HTR-8/SVneo (cell line): ENCODE measurements at places on chromosomes 7 and 10.

- no peak for DNase-seq
These were observed at the start of gene COL28A1 for GRCh38 chr7:7535691-7536090. COL28A1 (minus strand) TSS chr7:7535873; CDS start chr7:7532875, 2,998 bp downstream.

GRCh38 chr10:93493162-93493561, 3.2 kb upstream of the CEP55 start:
- DNase-seq, result no peak

- no peak for DNase-seq
These were observed 111.6 kb downstream of the FAM53B start for GRCh38 chr10:124632566-124632965.

- DNase-seq, result peak; percentile 69
These were observed 2.6 kb downstream of the ANKRD2 start for GRCh38 chr10:97575127-97575668.

DNA sequence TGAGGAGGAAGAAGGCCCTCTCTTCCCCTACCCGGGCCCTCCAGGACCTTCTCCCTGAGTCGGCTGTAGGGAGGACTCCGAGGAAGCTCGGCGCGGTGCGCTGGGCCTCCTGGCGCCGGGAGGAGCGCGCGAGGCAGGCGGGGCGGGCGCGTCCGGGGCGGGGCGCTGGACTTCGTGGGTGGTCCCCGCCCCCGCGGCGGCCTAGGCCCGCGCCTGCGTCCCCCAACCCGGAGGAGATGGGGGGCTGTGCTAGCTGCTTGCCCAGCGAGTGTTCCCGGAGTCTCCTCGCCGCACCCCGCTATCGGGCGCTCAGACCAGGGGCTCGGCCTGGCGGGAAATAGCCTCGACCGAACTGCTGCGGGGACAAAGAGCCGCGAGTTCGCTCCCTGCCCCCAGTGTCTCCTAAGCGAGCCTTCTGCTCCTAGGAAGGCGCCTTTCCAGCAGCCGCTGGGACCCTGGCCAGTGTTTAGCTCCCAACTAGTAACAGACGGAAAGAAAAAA, 19.2 kb upstream of the SMO start:
- no peak for DNase-seq

DNA sequence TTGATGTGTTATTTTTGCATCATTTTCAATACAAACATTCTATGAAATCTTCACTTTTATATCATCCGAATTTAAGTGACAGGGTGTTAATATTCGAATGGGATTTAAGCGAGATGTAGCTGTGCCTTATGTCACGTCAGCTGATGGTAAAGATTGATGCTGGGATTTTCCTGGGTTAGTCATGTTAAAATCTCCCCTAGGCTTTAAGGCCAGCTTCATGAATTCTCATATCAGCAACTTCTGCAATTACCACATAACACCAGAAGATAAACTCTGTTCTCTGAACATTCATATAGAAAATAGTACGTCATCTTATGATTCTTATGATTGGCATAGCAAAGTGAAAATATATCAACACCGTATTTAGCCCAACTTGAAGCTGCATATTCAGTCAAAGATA, 669.2 kb downstream of the PCDH15 start:
- no peak for DNase-seq

- no peak for DNase-seq
These were observed 292.9 kb upstream of the PITRM1 start for GRCh38 chr10:3465406-3465891.

GRCh38 chr7:98354511-98355249, 46.2 kb downstream of the BAIAP2L1 start:
- peak; percentile 63 for DNase-seq

DNA sequence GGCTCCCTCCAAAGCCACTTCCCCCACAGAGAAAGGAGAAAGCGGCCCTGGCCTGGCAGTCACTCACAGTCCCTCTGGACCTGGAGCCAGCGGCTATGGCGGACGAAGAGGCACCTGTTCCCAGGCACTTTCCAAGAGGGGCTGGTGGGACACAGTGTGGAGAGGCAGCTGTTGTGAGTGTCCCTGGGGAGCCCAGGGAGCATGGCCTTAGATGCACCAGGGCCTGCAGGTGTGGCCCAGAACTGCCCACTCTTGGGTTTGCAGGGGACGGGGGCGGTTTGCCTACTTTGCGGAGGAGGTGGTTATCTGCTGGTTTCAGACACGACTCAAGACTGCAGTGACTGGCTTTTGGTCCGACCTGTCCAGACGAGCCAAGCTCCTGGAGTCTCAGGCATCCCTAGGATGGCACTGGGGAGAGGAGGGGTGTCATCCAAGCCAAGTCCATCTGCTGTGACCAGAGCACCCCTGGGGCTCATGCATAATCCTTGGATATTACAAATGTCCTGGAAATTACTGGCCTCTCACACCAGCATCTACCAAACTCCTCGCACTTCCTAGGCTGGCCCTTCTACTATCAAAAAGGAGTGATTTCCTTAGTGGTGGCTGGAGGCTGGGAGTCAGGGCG, 18.4 kb downstream of the CTBP2 start:
- DNase-seq, result no peak

DNA sequence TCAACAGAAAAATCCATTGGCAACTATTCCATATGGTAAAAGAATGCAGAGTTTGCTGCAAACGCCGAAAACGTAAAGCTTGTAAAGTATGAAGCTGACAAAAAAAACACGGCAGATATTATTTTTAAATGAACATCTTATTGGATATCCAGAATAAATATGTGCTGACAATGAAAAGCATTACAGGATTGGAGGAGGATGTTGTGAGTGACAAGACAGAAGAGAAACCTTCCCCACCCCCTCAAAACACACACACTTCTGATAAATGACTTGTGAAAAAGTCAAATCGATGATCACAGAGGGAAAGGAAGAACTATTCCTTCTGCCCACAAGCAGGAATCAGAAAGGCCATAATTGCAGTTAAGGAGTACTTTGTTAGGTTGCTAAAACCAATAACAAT, 14.6 kb downstream of the FAM131B start:
- DNase-seq, result no peak

DNA sequence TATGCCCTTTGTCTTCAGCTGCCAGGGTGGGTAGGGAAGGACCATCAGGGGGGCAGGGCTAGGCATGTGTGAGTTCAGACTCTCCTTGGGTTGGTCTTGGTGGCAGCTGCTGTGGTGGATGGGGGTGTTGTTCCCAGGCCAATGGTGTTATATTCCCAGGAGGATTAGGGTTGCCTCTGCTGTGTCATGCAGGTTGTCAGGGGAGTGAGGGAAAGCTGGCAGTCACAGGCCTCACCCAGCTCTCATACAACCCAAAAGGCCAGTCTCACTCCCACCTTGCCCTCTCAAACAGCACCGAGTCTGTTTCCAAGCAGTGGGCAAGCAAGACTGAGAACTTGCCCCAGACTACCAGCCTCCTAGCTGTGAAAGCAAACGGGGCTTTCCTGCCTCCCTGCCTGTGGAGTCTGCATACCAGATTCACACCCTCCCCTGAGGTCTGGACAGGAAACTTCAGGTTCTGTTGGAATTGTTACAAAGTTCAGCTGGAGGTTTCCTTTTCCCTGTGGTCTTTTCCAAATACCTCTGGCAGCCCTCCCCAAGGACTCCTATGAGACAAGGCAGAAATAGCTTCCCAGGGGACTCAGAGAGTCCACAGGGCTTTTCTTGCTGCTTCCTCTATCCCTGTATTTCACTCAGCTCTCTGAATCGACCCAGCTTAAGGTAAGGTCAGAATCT, 1.4 kb downstream of the HYAL4 start:
- DNase-seq, result no peak

DNA sequence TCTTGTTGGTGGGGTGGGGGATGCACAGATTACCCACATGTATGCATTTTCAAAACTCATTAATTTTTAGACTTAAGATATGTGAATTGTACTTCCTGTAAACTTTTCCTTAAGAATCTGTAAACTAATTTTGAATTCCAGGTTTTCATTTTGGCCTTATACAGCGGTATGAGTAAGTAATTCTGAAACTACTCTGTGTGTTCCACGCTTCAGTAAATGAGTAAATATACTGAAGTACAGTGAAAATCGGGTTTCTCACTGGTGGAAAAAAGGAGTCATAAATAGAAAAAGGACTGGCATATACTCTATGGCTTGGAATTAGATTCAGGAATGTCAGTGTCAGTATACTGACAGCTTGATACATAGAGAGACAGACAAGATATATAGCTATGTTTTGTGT, 72.8 kb downstream of the CTTNBP2 start:
- no peak for DNase-seq

- no peak for DNase-seq
These were observed 138.3 kb downstream of the EGFR start for GRCh38 chr7:55156919-55157763.

- DNase-seq, result no peak
These were observed 16.6 kb upstream of the ITIH2 start for GRCh38 chr10:7686351-7687171.

DNA sequence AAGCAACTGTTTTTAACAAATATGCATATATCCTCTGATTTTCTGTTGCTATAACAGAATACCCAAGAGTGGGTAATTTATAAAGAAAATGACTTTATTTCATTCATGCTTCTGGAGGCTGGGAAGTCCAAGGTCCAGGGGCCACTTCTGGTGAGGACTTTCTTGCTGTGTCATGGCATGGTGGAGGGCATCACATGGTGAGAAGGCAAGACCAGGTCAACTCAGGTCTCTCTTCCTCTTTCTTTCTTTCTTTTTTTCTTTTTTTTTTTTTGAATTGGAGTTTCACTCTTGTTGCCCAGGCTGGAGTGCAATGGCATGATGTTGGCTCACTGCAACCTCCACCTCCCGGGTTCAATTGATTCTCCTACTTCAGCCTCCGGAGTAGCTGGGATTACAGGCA, 303.0 kb upstream of the C7orf33 start:
- no peak for DNase-seq

- DNase-seq, result no peak
These were observed 23.0 kb downstream of the GHRHR start for GRCh38 chr7:30986738-30987137.

DNA sequence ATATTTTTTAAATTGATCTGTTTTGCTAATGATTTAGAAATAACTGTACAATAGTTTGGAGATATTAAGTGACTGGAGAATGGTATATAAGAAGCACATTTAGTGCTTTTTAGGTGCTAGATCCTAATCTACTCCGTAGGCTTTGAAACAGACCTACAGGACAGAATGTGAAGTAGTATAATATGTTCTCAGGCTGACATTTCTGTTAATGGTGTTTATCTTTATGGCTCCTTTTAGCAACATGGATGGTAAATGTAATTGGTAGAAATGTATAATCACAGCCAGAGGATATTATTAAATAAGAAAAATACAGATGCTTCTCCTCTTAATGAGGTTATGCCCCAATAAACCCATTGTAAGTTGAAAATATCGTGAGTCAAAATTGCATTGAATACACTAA, 30.6 kb upstream of the CCDC7 start:
- DNase-seq, result no peak

GRCh38 chr10:4006051-4006450, 221.0 kb upstream of the KLF6 start:
- DNase-seq, result no peak

GRCh38 chr10:11144626-11145494, 127.2 kb downstream of the CELF2 start:
- no peak for DNase-seq

DNA sequence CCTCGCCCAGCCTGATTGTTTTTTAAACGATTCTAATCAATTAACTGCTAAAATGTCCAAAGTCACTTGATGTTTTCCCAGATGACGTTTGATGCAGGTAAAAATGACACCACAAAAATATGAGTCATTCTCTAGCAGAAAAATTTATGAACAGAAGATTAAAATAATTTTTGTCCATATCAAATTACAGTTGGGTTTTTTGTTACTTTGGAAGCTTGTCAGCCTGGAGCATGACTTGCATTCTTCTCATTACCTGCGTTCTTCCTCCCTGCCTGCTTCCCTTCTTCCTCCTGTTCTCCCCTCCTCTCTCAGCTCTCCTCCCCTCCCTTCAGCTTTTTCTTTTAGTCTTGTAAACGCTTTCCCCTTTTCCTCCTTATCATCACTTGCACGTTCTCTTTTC, 18.7 kb downstream of the IL15RA start:
- DNase-seq, result no peak

DNA sequence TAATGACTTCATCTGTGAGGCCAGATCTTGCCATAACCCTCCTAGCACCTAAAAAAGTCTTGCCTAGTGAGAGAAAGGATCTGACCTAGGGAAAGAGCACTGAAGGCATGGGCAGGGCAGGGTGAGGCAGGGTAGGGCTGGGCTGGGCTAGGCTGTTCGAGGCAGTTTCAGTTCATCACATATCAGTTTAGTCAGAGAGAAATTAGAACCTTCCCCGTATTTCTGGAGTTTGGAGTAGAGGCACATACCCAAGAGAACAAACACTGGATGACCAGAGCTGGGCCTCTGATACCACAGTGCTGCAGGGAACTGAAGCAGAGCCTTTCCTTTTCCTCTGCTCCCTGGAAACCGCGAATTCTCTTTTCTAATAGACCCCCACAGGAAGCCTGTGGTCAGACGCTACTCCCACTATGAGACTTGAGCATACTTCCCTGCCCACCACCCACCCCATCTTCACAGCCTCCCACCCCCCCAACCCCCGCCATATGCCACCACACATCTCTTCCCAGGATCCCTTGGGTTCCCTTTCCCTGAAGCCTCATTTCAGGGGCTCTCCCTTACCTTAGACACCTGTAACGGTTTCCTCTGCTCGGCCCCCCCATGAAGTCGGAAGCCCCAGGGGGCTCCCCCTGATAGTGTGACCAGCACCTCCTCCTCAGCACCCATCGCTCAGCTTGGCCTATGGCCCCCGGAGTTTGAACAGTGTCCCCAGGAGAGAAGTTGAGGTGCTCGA, 406 bp downstream of the SYNPO2L start:
- no peak for DNase-seq

DNA sequence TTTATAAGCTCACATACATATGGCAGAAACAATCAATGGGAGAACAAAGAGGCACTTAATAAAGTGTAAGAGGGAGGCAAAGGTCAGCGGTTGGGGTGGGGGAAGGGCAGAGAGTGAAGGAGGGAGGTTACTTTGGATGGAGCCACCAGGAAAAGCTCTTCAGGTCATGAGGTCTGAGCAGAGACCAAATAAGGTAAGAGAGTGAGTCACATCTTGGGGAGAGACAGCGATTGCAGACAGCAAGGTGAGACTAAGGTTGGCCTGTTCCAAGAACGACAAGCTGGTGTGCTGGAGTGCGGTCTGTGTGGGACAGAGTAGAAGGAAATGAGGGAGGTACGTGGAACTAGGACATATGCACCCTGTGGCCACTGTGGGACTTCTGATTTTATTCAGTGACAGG, 74.3 kb upstream of the TOMM7 start:
- DNase-seq, result no peak

GRCh38 chr7:19248681-19249080, 103.5 kb upstream of the FERD3L start:
- DNase-seq, result no peak

GRCh38 chr7:42606193-42606905, 305.5 kb downstream of the C7orf25 start:
- no peak for DNase-seq
